ENCODE measurements at places on chromosomes 4 and X. TPM values are rescaled to one million over a fixed set of nuclear protein-coding genes. Genes with fewer than 3 reads are reported as not detected.

RNF150 gene
- not detected for total RNA-seq

DNA sequence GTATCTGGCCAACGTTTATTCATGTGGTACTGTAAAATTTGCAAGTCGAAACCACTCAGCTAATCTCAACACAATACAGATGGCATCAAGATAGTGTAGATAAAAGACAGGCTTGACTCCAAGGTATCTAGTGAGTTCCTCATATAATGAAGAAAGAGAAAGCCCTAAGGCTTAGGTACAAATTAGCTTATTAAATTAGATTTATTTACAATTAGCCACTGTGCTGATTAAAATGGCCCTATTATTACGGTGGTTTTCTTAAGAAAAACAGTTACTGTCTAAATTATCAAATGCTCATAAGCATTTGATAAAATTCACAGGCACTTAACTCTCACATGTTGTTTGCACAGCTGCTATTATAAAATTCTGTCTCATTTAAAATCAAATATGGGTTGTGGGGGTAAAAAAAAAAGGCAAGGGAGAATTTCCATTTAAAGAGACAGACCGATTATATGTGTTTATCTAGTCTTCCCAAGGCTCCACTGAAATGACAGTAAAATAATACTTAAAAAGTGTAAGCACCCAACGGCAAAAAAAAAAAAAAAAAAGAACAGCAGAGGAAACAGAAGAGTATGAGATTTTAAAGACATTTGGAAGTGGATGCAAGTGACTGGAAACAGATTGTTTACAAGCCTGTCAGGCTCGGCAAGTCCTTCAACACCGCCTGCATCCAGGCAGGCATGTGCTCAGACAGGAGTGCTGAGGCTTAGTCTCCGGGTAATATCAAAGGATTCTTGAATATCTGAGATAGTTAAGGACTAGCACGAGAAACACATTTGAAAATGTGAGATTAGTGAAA lies 55.1 kb downstream of the FAM13A start:
- DNase-seq: no peak

CTAG1A gene
- not detected for total RNA-seq

- DNase-seq: no peak
These were observed 11.3 kb downstream of the EVC start for GRCh38 chr4:5722328-5722727.

All from activated T-helper 2 cell treated with anti-CD3 and anti-CD28 coated beads, Interferon-gamma antibody, Interleukin-2, Interleukin-4, amounts not matched to agents 10 μg/mL and 5 μg/mL and 100 μg/mL, durations not matched to agents 14 hours and 24 hours and 36 hours (primary cell).